ENCODE measurements at places on chromosomes 11 and 22.

GRCh38 chr22:20446383-20446970, 8.9 kb upstream of the SCARF2 start:
- no peak for DNase-seq

DNA sequence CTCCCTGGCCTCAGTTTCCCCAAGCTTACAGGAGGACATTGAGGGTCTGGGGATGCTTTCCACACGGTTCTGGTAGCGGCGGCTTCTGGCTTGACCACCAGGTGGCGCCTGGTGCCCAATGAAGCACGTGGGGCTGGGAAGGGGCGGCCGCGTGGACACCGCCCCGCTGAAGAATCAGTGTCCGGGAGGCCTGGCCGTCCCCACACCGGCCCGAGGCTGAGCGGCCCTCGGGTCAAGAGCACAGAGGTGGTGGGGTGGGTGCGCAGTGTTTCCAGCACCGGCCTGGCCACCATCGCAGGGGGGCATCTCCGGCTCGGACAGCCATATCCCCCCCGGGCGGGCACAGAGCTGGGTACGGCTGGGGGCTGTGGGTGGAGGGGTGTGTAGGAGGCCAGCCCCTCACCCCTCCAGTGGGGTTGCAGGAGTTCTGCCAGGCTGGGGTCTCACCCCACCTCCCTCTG, 27.8 kb upstream of the PPARA start:
- DNase-seq, result peak; percentile 78

DNA sequence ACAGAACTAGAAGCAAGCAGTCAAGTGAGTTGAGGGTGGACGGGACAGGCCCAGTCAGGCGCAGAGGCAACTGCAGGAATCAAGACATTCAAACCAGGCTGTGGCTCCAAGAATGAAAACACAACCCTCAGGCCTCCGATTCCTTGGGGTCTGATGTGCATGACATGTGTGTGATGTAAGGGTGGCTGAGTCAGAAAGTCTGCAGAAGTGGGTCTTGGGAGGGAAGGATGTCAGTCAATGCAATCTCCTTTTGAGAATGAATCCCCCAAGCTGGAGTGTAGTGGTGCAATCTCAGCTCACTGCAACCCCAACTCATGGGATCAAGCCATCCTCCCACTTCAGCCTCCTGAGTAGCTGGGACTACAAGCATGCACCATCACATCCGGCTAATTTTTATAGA, 15.9 kb upstream of the PDE2A start:
- DNase-seq, result peak; percentile 39

DNA sequence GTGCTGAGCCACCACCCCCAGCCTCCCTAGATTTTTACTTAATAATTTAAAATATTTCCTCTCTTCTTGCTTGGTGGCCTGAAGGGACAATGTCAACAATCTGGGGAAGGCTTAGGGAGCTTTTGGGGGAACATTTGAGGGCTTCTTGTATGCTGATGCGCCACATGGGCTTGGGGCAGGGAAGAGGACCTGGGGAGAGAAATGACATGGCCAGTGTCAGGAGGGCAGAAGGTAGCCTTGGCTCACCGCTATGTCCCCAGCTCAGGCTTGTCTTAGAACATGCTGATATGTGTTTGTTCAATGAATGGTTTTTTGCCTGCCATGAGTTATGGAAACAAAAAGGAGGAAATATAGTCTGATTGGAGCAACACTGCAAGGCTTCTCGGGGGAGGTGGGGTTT, 51.6 kb downstream of the ST14 start:
- no peak for DNase-seq

DNA sequence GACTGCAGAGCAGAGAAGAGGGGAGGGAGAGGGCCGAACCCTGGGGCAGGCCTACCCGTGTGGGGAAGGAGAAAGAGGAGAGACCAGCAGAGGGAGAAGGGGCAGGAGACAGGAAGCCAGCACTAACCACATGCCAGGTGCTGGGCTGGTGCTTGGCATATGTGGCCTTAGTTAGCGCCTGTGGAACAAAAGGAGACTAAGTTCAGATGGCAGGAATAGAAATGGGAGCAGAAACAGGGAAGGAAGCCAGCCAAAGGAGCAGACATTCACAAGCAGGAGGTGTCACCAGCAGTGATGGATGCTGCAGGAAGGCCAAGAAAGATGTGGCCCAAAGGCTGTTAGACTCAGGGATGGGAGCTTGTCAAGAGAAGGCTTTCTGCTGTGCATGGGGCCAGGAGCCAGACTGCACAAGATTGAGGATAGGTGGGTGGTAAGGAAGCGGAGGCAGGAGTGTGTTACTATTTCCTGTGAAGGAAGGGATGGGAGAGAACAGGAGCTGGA, 26.7 kb downstream of the TREH start:
- DNase-seq, result no peak

All from inflammatory macrophage treated with lipopolysaccharide for 1 hour (primary cell).